Hematopoietic multipotent progenitor cell treated with erythropoietin and hydrocortisone succinate and interleukin-3 and kit ligand, for 8 days (in vitro differentiated cells): ENCODE measurements at places on chromosomes 12 and 14.
A peak's percentile ranks its signal among the peaks of the same experiment; 100 is the strongest.

DNA sequence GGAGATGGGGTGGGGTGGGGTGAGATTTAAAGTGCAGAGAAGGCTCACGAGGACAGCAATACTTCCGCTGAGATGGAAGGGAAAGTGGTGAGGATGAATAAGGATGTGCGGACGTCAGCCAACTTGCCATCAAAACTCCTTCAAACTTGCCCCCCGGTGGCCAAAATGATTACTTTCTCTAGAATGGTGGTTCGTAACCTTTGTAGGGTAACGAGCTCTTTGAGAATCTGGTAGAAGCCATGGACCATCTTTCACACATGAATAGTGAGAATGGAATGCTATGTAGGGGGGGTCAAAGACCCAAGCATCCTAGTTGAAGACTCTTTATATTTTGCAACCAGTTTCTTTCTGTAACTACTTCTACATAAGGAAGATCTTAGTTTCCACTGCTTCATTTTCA lies 245.9 kb upstream of the DDHD1 start:
- peak; percentile 5 for DNase-seq

DNA sequence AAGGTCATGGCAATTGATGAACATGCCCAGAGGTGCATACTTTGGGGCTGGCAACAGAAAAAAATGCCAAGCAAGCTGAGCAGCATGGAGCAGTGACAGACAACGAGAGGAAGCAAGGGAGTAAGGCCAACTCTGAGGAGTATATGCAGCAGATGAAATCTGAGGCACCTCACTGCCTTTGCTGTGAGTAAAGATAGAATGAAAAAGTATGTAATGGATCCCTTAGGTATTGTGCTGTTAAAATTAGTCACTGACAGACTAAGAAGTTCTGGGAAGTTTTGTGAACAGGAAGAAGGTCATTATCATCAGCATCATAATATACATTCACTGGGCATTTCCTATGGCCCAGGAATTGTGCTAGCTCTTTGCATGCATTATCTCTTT lies 269.9 kb downstream of the DUSP6 start:
- DNase-seq = no peak

DNA sequence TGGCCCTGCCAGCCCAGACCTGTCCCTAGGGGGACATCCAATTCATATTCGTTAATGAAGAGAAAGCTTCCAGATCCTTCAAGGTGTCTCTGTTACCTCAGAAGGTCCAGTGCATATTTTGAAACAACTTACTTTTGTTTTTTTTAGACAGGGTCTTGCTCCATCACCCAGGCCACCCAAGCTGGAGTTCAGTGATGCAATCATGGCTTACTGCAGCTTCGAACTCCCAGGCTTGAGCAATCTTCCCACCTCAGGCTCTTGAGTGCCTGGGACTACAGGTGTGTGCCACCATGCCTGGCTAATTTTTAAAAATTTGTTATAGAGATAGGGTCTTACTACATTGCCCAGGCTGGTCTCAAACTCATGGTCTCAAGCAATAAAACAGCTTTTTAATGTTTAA lies 48.4 kb downstream of the B4GALNT3 start:
- no peak for DNase-seq

- DNase-seq = no peak
Measured at GRCh38 chr12:120654656-120655055, 14.2 kb downstream of the CABP1 start.

- peak; percentile 44 for DNase-seq
Measured at GRCh38 chr14:71138448-71139293, 231.4 kb downstream of the PCNX1 start.

- no peak for DNase-seq
Measured at GRCh38 chr14:75837151-75837787, 144.5 kb downstream of the TGFB3 start.

GRCh38 chr14:104218361-104219180 lies 80.2 kb downstream of the KIF26A start:
- no peak for DNase-seq

DNA sequence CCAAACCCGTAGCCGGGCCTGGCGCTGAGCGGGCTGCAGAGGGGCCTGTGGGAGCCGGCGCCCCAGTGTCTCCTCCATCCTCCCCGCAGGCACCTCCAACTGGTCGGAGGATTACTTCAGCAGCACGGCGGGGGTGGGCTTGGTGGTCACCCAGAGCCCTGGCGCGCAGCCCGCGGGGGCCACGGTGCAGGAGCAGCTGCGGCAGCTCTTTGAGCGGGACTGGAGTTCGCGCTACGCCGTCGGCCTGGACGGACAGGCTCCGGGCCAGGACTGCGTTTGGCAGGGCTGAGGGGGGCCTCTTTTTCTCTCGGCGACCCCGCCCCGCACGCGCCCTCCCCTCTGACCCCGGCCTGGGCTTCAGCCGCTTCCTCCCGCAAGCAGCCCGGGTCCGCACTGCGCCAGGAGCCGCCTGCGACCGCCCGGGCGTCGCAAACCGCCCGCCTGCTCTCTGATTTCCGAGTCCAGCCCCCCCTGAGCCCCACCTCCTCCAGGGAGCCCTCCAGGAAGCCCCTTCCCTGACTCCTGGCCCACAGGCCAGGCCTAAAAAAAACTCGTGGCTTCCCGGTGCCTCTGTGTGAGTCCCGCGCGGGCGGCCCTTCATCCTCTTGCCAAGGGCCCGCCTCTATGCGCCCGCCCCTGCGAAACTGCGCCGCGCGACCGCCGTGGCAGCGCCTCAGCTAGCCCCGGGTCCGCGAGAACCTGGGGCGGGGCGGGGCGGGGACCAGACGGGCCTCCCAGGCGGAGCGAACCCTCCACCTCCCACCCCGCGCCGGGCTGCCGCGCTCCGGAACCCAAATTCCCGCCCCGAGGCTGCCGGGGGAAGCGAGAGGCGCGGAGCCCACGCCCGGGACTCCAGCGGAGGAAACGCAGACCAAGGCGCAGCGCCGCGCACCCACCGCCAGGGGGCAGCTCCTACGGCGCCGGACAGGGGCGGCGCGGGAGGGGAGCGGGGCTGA lies 8.3 kb downstream of the PLD4 start:
- peak; percentile 56 for DNase-seq

- DNase-seq = no peak
Measured at GRCh38 chr12:120774169-120774916, 48.7 kb downstream of the ACADS start.

- DNase-seq = no peak
Measured at GRCh38 chr14:79890527-79890926, 320.8 kb downstream of the DIO2 start.

- DNase-seq = no peak
Measured at GRCh38 chr12:119841433-119842210, 35.5 kb downstream of the CIT start.

DNA sequence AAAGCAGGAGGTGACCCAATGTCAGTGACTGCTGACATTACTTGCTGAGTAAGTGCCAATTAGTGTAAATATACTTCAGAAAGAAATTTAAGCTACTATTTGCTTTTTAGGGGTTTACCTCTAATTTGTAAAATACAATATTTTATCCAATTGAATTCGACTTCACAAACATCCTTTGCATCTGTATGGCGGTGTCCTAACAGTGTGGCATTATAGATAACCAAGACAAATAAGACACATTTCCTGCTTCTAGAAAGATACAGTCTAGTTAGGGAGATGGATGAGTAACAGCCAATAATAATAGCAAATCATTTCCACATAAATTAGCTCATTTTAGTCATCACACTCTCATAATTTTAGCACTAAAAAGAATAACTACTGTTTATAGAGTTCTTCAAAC lies 196.5 kb downstream of the AKAP6 start:
- DNase-seq = no peak

GRCh38 chr14:54676812-54677708 lies 110.1 kb downstream of the SAMD4A start:
- DNase-seq = no peak

DNA sequence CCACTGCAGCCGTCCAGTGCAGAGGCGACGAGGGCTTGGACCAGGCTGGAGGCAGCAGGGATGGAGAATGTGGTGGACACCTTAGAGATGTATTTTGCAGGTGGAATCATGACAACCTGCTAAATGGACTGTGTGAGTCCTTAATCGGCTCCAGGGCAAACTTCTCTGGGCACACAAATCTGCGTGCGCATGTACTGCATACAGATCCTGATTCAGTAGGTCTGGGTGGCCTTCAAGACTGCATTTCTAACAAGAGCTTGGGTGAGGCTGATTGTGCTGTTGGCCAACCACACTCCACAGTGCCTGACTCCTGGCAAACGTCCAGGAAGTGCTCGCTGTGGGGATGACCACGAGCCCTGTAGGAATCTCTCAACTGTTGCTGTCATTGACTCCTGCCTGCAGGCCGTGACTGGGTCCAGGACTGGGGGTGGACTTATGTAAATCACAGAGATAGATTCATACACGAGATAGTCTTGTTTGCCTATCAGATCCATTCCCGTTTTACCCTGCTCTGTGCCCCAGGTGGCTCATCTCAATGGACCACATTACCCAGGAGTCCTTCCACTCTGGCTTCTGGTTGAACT lies 27.2 kb downstream of the JDP2 start:
- DNase-seq = peak; percentile 44

DNA sequence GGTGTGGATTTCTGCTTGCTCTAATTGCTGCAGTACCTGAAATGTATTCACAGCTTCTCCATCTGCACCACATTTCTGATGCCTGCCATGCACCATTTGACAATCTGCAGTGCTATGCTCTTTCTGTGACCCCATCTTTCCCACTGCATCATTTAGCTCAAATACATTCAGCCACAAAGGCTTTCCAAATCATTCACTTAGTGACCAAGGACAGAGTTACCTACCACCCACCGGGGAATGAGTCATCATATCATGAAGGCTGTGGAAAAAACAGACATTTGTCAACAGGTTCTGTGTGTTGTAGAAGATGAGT lies 465.5 kb upstream of the ATP2B1 start:
- DNase-seq = no peak

DNA sequence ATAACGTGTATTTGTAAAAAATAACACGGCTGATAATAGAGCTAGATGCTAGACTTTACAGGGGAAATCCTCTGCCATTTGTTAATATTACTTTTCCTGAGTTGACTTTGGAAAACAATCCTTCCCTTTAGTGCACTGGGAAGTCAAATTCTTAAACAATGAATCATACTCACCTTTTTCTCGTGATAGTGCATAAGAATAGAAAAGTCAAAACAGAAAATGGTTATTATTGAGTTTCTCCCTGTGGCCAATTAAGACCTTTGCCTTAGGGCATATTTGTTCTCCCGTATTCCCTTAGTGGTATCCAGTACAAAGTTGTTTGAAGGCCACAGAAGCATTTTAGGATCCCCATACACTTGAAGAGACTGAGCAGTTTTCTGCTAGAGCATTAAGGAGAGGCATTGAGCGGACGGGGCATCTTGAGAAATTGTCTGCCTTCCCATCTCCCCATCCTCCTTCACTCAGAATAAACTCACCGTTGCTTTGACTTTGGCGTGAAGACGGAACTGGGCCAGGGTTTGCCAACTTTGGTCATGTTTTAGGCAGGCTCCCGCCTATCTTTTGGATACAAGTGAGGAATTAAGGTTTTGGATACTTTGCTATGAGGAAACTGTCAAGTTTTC lies 171.3 kb downstream of the TMTC2 start:
- no peak for DNase-seq

DNA sequence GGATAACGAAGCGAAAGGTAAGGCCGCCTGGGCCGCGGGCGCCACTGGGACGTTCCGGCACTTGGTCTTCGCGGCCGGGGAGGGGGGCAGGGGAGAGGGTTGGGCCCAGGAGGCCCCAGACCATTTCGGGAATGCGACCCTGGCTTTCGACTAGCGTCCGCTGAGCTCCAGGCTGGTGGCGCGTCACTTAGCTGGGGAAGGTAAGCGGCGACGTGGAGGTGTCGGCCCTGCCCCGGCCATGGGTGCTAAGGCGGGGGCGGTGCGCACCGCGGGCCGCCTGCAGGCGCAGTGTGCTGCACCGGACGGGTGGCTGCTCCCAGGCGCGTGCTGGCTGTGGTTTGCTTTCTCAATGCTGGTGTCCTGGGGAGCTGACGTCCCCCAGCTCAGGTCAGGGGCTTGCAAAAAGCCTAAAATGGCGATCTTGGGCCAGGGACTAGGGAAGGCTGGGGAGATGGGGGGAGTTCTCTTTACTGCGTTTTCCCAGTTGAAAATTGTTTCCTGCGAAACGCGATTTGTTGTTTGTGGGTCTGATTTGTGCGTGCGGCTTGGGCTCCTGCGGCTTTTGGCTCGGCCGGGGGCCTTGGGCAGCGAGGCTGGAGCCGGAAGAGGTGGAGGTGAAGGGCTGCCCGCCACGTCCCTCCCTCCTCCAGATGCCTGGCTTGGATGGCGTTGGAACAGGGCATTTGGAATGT lies 1.2 kb downstream of the HOXC10 start:
- DNase-seq = no peak

- no peak for DNase-seq
Measured at GRCh38 chr14:87629788-87630187, 363.2 kb downstream of the GALC start.

DNA sequence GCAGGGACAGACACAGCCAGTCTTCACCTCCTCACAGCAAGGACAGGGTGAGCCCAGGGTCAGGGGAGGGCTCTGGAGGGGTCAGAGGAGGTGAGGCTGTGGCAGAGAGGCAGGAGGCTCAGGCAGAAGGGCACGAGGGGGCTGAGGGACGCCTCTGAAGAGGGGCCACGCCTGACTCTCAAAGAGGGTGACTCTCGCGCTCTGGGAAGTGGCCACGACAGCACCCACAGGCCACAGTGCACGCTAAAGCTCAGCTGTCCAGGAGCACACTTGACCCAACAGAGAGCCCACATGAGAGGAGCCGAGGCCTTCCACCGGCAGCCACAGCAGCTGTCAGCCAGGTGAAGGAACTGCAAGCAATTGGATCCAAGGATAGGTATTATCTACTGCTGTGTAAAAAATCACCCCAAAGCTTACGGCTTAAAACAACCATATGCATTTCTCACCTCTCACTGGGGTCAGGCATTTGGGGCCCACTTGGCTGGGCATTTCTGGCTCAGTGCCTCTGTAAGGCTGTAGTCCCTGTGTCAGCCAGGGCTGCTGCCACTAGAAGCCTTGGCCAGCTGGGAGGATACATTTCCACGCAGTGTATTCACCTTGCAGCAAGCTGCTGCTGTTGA lies 27.8 kb downstream of the SLC6A12 start:
- DNase-seq = no peak

GRCh38 chr14:73859145-73859544 lies 7.5 kb downstream of the PTGR2 start:
- DNase-seq = no peak

- DNase-seq = no peak
Measured at GRCh38 chr14:24834956-24835355, 201.0 kb upstream of the GZMB start.

DNA sequence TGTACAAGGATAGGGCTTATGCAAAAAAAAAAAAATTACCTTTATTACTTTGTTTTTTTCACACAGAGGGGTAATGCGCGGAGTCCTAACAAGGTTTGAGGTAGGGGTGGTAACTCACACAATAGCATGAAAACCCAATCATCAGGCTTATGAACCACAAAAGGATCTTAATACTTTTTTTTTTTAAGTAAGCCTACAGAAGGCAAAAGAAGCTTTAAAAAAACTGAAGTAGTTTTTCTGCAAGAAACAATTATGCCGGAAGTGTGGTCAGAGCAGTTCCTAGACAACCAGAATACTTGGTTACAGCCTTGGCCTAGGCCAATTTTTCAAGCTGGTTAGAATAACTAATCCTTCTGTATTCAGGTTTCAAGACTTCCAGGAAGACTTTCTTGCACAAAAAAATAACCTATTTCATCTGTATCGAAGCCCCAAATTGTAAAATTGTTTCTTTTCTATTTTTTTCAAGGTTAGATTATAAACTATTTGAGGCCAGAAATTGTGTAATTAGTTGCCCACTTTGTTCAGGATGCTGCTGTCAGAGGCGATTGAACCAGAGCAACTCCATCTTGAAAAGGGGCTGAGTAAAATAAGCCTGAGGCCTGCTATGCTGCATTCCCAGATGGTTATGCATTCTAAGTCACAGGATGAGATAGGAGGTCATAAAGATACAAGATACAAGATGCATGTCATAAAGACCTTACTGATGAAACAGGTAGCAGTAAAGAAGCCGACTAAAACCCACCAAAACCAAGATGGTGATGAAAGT lies 1.8 kb upstream of the GNS start:
- no peak for DNase-seq
